ENCODE measurements at places on chromosomes 16 and 17.

GRCh38 chr16:72554935-72555334 is 383.0 kb upstream of the PMFBP1 start:
- DNase-seq: no peak

- no peak for DNase-seq
These were observed 83.8 kb downstream of the PMP22 start for GRCh38 chr17:15181333-15181732.

DNA sequence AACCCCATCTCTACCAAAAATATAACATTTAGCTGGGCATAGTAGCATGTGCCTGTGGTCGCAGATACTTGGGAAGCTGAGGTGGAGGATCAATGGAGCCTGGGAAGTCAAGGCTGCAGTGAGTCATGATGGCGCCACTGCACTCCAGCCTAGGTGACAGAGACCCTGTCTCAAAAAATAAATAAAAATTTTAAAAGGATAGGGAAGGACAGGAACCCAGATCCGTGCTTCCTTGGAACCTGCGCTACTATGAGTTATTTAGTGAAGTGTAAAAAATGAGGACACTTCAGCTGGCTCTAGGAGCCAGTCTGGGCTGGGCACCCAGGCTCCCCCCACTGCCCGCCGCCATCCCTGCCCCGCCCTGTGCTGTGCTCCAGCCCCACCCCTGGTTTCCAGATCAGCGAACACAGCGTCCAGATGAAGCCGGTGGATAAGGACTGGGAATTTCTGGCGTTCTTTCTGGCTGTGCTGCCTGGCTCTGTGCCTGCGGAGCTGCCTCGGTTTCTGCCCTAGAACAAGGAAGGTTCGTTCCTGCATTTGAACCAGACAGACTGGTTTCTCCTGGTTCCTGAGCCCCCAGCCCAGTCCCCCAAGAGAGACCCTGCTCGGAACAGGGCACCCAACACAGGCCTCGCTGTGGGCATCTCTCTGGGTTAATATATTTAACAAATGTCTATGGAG is 18.5 kb downstream of the PLLP start:
- DNase-seq: no peak

- DNase-seq: no peak
These were observed 4.5 kb downstream of the MIF4GD start for GRCh38 chr17:75266316-75267152.

- DNase-seq: no peak
These were observed 29.5 kb upstream of the RBFOX1 start for GRCh38 chr16:7303052-7303610.

DNA sequence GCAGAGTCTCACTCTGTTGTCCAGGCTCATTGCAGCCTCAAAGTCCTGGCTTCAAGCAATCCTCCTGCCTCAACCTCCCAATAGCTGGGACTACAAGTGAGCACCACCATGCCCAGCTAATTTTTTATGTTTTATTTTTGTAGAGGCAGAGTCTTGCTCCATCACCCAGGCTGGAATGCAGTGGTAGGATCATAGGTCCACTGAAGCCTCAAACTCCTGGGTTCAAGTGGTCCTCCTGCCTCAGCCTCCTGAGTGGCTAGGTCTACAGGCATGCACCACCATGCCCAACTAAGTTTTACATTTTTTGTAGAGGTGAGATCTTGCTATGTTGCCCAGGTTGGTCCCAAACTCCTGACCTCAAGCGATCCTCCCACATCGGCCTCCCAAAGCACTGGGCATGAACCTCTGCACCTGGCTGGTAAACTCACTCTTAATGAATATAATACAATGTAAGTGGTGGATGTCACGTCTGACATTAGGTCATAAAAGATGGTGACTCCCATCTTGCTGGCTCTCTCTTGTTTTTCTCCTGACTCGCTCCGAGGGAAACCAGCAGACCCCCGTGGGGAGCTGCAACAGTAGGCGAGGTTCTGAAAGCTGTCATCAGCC is 126.2 kb downstream of the IRX3 start:
- no peak for DNase-seq

GRCh38 chr17:57440522-57441269 is 184.4 kb downstream of the MSI2 start:
- peak; percentile 72 for DNase-seq

- DNase-seq: no peak
These were observed 382.0 kb downstream of the CPPED1 start for GRCh38 chr16:12421688-12422087.

DNA sequence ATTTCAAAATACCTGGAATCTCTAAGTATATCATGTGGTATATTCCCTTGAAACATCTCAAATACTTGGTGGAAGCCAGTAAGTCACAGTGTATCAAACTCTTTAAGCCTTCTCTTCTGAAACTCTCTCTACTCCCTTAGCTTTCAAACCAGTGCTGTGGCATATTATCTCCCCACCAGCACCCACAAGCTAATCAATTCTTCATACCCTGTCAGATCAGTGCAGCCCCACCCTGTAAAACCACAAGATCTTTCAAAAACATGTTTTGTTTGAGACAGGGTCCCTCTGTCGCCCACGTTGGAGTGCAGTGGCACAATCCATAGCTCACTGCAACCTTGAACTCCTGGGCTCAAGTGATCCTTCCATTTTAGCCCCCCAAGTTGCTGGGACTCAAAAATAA is 91.6 kb upstream of the C17orf78 start:
- DNase-seq: no peak

DNA sequence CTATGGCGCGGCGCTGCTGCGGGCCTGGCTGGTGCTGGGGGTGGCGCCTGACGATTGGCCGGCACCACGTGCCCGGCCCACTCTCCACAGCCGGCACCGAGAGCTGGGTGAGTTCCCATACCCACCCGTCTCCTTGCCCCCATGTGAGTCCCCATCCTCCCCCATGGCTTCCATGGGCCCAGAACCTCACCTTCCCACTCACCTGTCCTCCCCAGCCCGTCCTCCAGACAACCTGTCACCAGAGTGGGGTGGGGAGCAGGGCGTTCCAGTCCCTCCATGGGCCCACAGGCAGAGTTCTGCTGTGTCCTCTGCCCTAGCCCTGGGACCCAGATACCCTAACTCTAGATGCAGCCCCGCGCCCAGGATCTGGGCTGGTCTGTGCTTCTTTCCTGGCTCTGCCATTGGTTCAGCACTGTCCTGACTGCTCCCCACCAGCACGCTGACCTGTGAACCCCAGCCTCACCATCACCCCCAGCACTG is 5.5 kb downstream of the ARMC5 start:
- no peak for DNase-seq

DNA sequence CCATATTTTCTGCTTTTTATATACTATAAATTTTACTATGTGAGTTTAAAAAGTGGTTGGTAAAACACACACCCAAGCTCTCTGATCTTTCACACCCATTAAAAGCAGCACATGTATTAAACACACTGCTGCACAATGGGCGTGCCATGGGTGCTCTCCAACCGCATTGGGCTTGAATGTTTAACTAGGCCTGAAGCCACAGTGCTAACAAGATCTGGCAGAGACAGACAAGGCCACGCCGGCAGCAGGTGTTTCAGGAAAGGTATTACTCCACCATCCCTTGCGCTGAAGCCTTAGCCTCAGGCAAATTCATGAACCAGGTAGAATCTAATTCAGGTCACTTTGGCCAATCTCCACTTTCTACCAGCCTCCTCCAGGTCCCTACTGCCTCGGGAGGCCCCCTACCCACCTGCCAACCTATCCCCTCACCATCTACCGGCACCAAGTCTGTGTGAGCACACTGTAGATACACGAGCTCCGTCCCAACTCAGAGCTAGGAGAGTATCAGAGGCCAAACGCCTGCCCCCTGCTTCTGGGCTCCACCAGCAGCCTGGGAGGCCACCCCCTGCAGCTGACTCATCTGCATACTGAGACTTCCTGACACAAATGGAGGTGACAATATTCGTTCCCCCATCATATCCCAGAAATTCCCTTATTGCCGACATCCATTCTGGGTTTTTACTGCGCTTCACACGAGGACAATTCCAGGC is 95.0 kb downstream of the ADCY9 start:
- DNase-seq: no peak

GRCh38 chr16:12319428-12320035 is 343.0 kb downstream of the SNX29 start:
- DNase-seq: no peak

DNA sequence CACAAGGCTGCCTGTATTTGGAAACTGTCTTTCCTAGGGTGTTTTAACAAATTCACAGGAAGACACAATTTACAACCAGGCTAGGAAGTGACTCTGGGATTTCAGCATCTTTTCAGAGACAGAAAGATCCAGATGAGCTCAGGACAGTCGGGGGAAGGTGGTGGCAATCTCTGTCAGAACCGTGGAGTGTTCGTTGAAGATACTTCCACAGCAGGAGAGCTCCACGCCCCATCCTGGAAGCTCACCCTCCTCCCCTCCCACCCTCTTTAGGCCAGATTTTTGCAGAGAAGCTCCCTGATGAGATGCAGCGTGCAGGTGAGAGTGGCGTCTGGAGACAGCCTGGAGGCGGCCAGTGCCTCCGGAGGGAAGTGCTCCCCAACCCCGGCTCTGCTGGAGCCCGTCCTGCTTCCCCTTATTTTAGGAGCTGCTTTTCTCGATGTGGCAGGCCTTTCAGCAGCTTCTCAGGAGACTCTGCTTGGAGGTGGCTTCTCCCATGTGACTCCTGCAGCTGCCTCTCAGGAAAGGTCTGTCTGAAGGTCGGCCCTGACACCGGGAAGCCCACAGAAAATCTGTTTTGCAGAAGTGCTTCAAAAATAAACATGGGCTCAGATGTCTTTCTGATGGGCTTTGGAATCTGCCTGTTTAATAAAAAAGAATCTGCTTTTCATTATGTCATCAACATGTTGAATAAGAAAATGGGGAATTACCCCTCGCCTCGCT is 186.4 kb upstream of the CHMP6 start:
- DNase-seq: no peak

GRCh38 chr17:15663176-15663575 is 20.9 kb downstream of the TRIM16 start:
- DNase-seq: no peak

DNA sequence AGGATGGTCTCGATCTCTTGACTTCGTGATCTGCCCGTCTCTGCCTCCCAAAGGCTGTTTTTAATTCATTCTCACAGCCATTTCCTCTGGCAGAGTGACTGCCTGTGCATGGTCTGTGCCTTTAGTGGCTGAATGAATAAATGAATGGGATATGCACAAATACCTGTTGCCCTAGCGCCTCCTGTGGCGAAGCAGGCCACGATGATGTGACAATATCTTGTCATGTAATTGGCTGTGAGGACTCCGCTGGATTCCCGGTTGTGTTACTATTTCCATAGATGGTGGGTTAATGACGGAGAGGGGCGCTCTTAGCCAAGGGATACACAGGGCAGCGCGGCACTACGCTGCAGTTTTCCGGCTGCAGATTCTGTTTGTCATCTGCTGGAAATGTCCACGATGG is 26.8 kb upstream of the ENDOV start:
- no peak for DNase-seq

GRCh38 chr16:1708083-1708767 is 2.2 kb downstream of the MAPK8IP3 start:
- no peak for DNase-seq

DNA sequence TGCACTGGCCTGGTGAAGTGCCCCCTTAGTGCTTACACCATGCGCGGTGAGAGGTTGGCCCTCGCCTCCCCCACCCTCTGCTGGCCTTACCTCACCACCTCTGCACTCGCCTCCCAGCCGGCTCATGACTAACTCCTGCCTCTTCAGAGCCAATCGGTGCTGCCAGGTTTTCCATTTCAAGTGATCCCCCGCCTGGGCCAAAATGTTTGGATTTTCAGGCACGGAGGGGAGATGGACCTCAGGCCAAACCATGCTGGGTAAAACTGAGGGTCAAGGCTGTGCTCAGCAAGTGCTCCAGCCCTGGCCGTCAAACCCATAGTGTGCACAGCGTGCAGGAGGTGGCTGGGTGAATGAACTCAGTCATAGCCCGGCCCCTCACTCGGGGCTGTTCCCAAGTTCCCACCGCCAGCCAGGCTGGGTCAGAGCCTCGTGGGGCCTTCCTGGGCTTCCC is 175.4 kb downstream of the SEC14L1 start:
- no peak for DNase-seq

DNA sequence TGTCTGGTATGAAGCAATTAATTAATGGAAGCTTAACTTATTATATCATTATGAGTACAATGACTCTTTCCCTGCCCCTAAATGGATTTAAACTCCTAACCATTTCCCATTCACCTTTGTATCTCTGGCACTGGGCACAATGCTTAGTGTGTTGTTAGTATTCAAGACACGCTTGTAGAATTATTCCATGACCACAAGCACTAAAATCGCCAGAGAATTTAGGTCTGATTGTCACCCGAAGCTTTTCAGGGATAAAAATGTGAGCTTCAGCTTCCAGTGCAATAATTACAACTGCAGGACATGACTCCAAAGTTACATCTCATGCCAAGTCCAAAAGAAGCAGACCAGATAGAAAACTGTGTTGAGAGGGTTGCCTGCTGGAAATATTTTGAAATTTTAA is 101.6 kb downstream of the CDH8 start:
- no peak for DNase-seq

GRCh38 chr16:69741951-69742904 is 12.5 kb downstream of the NOB1 start:
- DNase-seq: no peak

GRCh38 chr17:34116306-34116705 is 138.8 kb upstream of the CCL2 start:
- no peak for DNase-seq

- DNase-seq: no peak
These were observed 5.2 kb downstream of the PRSS53 start for GRCh38 chr16:31083556-31083955.

DNA sequence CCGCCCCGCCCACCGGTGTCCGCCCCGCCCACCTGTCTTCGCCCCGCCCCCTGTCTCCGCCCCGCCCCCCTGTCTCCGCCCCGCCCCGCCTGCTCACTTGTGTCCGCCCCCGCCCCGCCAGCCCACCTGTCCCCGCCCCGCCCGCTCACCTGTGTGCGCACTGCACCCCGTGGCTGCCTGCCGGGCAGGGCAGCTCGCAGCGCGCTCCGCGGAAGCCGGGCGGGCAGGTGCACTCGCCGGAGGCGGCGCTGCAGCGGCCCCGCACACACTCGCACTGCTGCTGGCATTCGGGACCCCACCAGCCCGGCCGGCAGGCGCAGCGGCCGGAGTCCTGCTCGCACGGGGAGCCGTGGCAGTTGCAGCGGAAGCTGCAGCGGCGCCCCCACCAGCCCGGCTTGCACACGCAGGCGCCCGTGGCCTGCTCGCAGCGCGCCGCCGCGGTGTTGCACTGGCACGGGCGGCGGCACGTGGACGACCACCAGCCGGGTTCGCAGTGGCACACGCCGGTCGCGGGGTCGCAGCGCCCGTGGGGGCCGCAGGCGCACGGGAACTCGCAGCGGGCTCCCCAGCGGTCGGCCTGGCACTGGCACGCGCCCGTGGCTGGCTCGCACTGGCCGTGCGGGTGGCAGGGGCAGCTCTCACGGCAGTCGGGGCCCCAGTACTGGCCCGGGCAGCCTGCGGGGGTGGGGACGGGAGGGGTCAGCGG is 2.1 kb downstream of the SCARF1 start:
- DNase-seq: no peak

GRCh38 chr17:18005496-18005895 is 32.8 kb downstream of the DRC3 start:
- no peak for DNase-seq
